Right kidney (tissue), 9 donors: ENCODE measurements at places on chromosomes 5 and 9.

- no peak for DNase-seq
These were observed 20.5 kb upstream of the ZFR start for GRCh38 chr5:32465076-32465475.

GRCh38 chr9:98930792-98931191 is 12.9 kb upstream of the COL15A1 start:
- DNase-seq: no peak

GRCh38 chr5:71706906-71707305 is 12.2 kb upstream of the CARTPT start:
- DNase-seq: no peak

DNA sequence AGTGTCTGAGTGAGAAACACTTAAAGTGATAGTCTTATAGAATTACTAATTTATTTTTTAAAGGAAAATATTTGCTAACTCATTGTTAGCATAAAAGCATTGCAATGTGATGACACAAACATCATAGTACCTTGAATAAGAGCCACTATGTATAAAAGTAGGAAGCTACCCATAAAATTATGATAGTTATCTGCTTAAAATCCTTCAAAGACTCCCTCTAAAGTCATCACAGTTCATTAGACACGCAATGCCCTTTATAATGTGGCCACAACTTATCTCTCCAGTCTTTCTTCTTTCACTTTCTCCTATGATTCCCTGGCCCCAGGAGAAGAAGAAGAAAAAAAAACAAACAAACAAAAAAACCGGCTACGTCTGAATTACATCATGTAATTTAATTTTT is 1144.0 kb upstream of the NUDT12 start:
- no peak for DNase-seq

DNA sequence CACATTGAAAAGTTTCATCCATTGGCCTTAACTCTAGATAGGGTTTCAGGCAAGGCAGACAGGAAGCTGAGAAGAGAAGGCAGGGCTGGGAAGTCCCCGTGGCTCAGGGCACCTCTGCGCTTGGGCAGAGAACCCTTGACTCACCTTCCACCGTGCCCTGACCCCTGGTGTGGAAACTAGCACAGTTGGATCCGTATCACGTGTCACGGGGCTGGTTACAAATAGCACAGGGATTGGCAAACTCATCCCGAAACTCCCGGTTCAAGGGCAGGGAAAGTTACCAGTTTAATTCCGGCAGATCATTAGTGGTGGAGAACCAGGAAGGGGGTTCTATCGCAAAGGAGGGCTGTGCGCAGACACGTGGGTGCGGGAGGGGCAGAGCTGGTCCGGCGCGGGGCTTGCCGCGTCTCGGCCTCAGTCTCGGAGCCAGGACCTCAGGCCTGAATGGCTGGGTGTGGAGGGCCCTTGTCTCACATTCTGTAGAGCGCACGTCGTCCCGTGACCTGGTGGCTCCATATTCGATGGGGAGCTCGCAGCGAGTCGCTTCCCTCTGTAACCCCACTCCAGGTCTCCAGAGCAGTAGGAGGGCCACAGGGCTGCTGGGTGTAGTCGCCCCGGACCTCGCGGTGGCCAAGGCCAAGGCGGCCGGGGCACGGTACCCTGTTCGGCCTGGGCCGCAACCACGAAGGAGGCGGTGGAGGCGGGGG is 771 bp upstream of the TMEM171 start:
- DNase-seq: no peak

GRCh38 chr5:66872736-66873331 is 276.6 kb downstream of the MAST4 start:
- no peak for DNase-seq

DNA sequence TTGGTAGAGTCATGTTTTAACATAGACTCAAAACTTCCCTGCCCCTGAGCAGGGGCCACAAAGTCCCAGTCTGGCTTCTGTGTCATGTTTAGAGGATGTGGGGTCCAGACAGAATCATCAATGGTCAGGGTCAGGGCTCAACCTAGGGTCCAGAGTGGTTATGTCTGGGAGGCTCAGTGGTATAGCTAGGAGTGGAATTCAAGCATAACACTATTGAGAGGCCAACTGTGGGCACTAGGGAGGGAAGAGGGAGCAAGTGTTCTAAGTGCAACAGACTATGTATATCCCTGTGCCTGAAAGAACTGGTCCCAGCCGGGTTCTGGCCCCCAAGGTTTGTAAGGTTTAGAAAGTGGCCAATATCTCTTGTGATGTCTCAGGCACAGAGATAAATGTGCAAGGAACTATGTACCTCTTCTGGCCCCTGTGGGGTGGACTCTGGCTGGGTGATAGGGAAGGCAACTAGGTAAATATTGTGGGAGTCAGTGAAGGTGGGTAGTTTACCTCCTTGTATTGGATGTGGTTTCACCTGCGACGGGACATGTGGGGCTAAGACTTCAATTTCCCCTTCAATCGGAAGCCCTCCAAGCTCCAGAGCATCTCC is 14.0 kb downstream of the MYORG start:
- no peak for DNase-seq

DNA sequence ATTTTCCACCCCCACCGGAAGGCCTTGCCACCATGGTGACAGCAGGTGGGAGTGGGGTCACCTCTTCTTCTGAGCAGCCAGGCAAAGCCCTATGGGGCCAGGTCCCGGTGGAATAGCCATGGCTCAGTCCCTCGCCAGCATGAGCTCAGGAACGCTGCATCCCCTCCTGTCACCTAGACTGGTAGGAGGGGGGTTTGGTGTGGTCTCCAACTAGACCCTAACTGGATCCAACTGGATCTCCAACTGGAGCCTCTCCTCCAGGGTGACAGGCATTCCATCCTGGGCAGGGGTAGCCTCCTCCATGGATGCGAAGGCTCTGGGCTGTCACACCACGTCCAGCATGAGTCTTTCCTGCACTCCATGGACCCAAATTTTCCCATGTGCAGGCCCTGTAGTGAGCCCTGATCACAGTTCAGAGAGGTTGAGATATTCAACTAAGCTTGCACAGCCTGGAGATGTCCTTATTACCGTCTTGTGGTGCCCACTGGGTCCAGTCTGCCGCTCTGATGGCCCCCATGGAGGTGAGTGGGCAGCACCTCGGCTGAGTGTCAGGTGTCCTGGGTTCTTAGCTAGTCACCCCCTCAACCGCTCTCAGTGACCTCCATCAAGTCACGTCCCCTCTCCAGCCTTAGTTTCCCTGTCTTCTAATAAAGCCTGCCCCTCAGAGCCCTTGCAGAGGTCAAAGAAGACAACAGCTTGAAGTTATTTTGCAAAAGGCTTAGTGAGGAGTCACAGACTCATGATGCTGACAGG is 18.6 kb upstream of the FIBCD1 start:
- DNase-seq: no peak

GRCh38 chr9:89375191-89375760 is 57.0 kb downstream of the SECISBP2 start:
- DNase-seq: peak; percentile 61

DNA sequence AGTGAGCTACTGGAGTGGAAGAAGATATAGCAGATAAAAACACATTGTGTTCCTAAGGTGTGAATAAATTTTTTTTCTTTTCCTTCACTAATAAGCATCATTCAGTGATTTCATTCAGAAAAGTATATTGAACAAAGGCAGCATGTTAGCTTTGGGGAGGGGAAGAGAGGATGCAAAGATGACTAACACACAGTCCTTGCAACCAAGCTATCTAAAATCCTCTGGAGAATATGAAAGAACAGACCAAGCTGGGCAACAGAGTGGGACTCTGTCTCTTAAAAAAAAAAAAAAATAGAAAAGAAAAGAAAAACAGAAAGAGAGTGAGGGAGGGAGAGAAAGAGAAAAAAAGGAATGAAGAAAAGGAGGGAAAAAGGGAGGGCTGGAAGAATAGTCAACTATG is 22.3 kb upstream of the OMD start:
- DNase-seq: no peak

DNA sequence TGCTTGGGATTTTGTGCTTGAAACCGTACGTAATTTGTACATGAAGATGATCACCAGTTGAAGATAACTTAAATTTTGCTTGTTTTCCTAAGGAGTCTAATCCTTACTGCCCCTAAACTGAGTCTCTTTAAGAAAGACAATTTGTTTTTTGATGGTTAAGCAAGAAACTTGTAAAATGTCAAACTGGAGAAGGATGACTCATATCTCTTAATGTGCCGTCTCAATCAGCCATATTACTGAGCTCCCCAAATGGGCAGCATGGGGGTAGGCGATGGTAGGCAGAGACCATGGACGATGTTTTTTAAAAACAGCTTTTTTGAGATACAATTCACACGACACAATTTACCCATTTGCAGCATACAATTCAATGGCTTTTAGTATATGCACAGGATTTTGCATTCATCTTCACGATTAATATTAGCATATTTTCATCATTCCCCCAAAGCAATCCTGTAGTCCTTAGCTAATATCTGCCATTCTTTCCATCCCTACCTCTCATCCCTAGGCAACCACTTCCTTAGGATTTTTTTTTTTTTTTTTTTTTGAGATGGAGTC is 14.3 kb downstream of the ARHGAP26 start:
- DNase-seq: no peak

DNA sequence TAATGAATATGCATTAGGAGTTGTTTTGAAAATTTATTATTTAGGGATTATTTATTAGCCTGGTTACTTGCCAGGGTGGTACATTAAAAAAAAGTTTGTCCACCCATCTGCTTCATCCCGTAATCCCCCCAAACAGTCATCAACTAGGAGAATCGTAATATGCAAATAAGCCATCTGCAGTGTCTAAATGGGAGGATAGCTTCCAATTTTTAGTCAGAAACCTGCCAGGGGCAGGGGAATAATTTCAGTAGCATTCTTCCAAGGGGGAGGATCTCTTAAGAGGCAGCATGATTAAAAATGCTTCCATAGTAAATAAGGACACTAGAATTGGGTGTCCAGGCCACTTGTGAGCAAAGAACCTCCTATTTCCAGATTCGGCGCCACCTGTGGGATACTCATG is 43.3 kb downstream of the SH3GL2 start:
- DNase-seq: no peak

DNA sequence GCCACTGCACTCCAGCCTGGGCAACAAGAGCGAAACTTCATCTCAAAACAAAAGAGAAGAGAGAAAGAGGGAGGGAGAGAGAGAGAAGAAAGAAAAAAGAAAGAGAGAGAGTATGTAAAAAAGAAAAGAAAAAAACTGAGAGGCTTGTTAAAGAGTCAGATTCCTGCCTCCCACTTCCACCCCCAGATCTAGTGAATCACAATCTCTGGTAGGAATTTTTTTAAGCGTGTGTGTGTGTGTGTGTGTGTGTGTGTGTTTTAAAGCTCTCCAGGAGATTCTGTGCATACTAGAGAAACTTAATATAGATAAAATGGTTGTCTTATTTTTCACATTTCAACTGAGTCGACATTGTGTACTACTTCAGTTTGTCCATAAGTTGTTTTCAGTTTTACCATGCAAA is 32.0 kb downstream of the SAR1B start:
- DNase-seq: no peak

GRCh38 chr5:68246802-68247201 is 31.2 kb downstream of the PIK3R1 start:
- no peak for DNase-seq

DNA sequence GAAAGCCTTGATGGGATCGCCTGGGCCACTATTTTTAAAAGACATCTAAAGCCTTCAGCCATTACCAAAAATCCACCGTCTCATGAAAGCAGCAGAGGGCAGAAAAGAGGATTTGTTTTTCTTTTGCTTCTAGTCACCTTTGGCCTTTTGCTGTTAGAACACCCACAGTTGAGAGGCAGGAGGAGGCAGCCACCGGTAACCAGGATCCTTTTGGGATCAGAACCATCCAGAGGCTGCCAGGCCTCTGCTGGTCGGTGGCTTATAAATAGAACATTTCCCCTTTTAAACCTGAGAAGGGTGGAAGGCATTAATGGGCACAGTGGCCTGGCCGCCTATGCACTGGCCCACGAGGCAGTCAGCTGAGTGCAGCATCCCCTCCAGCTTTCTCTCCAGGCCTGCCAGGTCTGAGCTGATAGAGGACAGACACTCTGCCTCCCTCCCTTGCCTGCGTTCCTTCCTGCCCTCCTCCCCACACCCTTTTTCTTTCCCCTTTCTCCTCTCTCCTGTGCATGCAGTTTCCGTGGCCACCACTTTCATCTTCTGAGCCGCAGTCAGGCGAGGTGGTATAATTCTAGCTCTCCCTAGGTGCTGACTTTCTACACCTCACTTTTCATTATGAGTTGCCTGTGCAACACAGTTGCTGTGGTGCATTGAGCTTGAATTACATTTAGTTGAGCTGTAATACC is 253.4 kb downstream of the ARHGAP26 start:
- no peak for DNase-seq

DNA sequence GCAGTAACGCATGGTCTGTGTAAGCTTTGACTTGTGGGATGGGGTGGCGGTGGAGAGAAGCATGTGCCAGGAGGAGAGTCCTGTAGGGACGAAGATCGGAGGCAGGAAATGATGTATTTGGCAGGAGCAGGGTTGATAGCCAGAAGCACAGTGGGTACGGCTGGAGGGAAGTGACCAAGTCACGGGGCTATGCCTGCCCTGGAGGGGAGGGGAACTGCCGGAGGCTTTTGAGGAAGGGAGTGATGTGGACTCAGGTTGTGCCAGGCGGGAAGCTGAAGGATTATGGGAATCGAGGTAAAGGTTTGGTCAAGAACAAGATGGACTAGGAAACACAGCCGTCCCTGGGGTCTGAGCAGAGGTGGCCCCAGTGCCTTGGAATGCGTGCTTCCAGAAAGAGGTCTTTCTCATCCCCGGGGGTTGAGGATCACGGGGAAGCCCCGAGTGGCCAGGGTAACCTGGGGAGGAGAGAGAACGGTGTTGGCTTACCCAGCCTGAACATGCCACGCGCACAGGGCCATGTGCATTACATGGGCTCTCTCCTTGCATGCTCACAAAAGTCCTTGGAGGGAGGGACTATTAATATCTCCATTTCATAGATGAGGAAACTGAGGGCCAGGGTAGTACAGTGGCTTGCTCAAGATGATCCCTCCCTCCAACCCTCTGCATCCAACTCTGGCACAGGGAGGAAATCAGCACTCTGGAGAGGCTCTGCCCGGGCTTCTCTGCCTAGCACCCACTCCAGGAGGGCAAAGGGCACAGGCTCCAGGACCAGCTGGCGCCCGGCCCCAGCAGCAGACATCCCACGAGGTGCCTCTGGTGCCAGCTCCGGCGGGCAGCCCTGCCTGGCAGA is 253.8 kb downstream of the PBX3 start:
- DNase-seq: no peak

GRCh38 chr5:54889826-54890225 is 95.6 kb downstream of the ESM1 start:
- no peak for DNase-seq

GRCh38 chr5:151095341-151096000 is 14.6 kb upstream of the TNIP1 start:
- peak; percentile 36 for DNase-seq

- no peak for DNase-seq
These were observed 9.7 kb upstream of the ERBIN start for GRCh38 chr5:65916636-65917035.

DNA sequence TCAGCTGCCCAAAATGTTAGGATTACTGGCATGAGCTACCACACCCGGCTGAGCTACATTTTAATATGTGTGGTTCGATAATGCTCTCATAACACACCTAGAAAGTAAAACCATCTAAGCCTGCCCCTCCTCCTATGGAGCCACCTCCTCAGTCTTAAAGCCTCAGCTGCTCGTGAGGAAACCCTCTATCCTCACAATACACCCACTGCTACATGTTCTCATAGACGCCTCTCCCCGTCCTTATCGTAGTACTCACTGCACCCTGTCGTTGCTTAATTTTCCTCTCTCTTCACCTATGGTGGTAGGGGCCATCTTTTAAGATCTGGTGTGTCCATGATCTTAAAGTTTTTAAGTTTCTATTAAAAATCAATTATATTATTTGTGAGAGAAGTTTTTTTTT is 72.9 kb downstream of the RCL1 start:
- no peak for DNase-seq

GRCh38 chr9:91186632-91187108 is 175.0 kb downstream of the AUH start:
- DNase-seq: no peak

GRCh38 chr9:138101444-138102234 is 224.1 kb downstream of the CACNA1B start:
- no peak for DNase-seq
